ENCODE measurements at places on chromosomes 6 and 20.

- no peak for DNase-seq
These were observed 108.7 kb downstream of the ERMARD start for GRCh38 chr6:169859978-169860703.

GRCh38 chr6:165684333-165684732 lies 21.3 kb upstream of the PDE10A start:
- DNase-seq, result no peak

DNA sequence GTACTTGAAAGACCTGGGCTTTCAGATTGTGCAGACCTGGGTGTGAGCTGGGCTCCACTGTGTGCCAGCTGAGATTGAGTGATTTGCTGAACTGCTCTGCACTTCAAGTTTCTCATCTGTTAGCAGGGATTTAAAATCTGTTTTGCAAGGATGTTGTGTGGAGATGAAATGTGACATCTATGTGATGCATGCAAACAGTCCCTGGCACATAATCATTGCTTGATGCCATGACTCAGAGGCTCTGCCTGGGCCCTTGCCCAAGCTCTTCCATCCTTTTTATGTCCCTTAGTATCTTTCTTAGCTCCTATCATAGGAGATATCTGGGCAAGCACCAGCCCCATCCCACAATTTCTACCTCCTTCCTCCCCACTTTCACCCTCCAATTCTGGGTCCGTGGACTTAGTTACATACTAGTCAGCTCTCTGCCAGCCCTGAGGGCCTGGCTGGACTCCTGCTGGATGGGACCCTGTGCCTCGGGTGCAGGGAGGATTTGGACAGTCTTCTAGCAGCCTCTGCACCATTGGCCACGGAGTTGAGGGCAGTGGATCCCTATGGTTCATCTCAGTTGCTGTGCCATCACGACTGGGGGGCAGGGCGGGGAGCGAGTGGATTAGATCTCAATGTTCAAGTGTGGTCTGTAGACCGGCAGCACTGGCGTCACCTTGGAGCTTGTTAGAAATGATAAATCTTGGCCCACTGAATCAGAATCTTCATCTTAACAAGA lies 103.6 kb downstream of the MAP3K7 start:
- no peak for DNase-seq

GRCh38 chr20:15900443-15900842 lies 672.8 kb downstream of the KIF16B start:
- DNase-seq, result no peak

DNA sequence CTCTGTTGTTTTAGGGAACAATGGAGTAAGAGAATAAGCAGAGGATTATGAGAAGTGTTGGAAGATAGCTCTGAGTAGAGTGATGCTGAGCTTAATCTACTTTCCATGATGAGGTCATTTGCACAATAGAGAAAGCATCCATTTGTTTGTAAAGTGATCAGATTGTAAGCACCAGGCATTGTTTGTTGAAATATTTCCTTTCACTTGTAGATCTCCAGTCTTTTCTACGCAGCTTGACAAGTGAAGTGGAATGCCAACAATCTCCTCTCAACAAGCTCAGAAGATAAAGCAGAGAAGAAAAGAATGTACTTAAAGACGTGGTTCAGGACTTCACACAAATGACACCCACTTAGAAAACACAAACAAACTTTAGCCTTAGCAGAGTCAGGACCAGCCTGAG lies 80.1 kb upstream of the MARCKS start:
- DNase-seq, result no peak

DNA sequence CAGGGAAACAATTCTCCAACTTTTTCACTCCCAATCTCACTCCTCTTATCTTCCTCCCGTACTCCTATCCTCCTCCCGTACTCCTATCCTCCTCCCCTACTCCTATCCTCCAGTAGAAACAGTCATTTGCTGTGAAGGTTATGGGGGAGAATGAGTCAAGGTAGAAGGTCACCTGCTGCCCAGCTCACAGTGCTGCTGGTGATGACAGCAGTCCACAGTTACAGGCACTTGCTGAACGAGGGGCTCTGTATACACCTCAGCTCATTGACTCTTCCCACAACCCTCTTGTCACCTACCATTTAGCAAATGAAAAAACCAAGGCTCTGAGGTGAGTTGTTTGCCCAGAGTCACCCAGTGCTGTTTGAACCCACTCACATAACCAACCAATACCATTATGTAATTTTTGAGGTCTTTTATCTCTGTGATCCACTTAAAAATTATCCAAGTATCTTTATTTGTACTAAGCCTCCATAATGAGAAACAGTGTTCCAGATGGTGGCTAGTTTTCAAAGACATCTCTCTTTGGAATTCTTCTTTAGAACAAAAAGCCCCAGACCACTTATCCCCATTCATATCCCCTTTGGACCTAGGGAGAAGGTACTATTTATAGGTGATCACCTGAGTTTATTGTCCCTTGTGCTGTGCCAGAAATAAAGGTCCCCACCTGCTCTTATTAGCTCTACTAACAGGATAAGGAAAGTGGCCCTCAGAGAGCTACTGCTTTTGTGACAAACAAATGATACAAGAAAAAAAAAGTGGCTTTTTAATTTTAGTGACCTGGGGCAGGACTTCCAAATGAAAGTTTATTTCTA lies 53.2 kb downstream of the PTPN1 start:
- no peak for DNase-seq

DNA sequence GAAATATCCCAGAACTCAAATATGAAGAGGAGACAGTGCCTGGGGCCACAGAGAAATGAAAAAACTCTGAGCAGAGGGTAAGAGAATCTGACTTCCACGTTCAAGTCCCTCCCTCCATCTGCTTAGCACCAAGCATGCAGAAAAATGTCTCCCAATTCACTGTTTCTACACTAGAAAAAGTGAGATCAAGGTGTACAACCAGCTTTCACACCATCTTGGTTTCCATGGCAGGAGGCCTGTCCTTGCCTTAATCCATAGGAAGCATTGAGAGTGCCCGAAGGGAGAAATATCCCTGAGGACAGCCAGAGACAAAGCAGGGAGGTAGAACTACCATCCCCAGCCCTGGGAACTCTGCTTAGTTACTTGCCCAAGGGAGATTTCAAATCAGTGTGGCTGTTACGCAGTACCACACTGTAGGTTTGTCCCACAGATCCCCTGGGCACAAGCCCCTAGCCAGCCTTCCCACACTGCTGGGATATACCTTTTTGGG lies 82.9 kb downstream of the SCML4 start:
- no peak for DNase-seq

GRCh38 chr6:41671376-41671775 lies 33.1 kb downstream of the MDFI start:
- DNase-seq, result no peak

DNA sequence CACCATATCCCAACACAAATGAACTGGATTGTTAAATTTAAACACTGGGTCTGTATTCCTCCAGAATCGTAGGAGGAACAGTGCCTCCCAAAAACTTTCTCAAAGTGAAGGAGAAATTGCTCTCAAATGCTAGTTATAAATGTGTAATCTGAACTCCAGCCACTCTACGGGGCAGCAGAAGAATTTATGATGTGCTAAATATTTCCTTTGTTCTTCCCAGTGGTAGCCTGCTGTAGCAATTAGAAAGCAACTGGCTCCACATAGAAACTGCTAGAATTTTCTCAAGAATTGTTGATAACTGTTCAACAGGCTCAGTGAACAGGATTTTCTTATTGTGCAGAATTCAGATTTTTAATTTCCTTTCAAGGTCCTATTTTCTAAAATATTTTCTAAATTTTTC lies 49.8 kb upstream of the EYA4 start:
- no peak for DNase-seq

- DNase-seq, result no peak
These were observed 21.6 kb downstream of the RALGAPA2 start for GRCh38 chr20:20690676-20691476.

- no peak for DNase-seq
These were observed 95.6 kb downstream of the SYCP2 start for GRCh38 chr20:59837623-59838394.

GRCh38 chr20:40797425-40797824 lies 108.4 kb upstream of the MAFB start:
- no peak for DNase-seq

DNA sequence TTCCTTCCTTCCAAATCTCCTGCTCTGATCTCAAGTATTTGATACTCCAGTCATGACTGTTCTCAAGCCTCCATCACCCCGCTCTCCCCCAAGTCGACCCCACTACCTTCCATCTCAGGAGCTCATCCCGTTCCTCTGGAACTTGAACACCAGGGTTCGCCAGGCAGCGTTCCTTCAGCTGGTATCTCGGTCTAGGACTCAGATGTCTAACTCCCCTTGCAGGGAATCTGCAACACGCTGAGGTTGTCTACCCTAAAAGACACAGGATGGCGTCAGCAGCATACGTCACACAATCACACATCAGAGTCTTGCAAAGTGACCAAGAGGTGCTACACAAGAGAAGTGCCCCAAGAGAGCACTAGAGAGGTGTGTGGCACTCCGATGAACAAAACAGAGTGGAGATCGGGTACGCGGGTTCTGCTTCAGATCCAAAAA lies 706 bp downstream of the ZNF184 start:
- peak; percentile 71 for DNase-seq

- DNase-seq, result peak; percentile 31
These were observed 131.4 kb upstream of the TRAF3IP2 start for GRCh38 chr6:111737065-111737521.

- peak; percentile 39 for DNase-seq
These were observed 115.6 kb downstream of the TMEM170B start for GRCh38 chr6:11653028-11653583.

DNA sequence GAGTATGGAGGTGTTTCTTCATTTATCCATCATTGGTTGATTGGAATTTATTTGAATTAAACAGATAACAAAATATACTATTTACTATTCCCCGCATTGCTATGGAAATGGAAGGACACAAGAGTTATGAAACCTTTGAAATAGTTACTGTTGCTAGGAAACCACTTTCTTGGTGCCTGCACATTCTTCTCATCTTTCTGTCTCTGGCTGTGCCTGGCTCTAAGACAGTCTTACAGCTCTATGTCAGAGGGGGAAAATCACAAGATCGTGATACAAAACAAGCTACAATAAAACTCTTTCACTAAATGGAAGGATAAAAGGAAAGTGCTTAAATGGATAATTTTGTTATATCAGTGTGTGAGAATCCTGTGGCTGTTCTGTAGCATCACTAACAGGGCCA lies 453.0 kb downstream of the LMBRD1 start:
- DNase-seq, result no peak

GRCh38 chr20:63175038-63175895 lies 40.7 kb downstream of the YTHDF1 start:
- DNase-seq, result no peak

- DNase-seq, result peak; percentile 30
These were observed 141.5 kb downstream of the ANKRD60 start for GRCh38 chr20:58086763-58087561.

DNA sequence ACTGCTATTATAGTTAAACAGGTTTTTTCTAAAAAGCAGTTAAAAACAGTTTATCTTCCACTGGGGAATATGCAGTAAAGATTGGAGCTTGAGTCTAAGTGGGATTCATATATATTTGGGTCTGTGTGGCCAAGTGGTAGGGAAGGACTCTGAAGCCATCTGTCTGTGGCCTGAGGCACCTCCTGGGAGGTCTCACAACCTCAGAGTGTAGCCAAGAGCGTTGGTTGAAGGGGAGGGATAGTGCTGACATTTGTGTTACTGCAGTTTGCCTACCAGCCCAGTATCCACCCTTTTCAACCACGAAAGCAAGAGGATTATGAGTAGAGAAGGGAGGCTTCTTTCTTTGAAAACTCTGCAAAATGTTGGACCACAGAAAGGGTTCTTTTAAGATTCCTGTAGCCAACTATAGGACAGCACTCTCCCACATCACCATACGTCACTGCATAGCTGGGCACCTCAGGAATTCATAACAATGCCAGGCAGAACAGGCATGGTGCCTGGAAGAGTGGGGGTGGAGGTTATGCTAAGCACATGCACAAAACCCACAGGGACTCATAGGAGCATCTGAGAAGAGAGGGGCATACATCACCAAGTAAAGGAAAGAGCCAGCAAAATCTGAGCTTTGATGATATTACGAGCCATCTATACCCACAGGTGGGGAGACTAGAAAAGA lies 90.5 kb upstream of the HEY2 start:
- no peak for DNase-seq

DNA sequence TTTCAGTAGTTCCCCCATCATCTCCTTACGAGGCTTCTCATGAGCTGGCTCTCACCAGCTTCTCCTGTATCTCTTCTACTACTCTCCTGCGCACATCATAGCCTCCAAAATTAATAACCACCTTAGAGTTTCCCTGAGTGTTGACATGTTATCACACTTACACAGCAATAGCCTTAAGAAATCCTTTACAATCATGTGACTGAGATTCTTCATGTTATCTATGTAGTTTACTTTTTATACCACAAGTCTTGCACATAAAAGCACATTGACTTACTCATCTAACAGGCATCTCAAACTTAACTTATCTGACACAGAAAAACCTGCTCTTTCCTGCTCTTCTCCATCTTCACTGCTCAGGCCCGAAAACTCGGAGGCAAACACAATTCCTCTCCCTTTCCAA lies 103.7 kb upstream of the TAB2 start:
- no peak for DNase-seq

GRCh38 chr20:47429409-47429808 lies 72.3 kb upstream of the NCOA3 start:
- DNase-seq, result no peak

- DNase-seq, result no peak
These were observed 25.6 kb upstream of the SMOC2 start for GRCh38 chr6:168415098-168415992.
